ENCODE measurements at places on chromosomes 6 and 20.

GRCh38 chr6:170063431-170063830 is 227.4 kb downstream of the DLL1 start:
- DNase-seq, result no peak

- DNase-seq, result peak; percentile 37
Observed at GRCh38 chr6:152605941-152606340, 31.2 kb downstream of the SYNE1 start.

- DNase-seq, result no peak
Observed at GRCh38 chr6:113779656-113780055, 77.5 kb upstream of the MARCKS start.

DNA sequence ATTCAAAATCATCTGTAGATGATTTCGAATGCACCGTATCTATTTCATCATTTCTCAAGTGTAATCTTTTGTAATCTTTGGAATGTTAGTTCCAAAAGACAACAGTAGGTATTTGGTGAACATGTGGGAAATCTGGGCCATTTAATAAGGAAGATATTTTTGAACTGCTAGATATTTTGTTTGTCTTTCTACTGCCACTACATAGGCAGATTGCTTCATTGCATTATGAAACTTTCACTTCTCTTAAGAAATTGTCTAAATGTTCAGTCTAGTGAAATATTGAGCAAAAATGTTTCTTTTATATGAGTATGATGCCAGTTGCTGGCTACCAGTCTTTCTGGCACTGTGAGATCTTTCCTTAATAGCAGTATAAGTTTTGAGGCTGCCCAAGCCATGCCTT is 527.8 kb upstream of the RNF217 start:
- no peak for DNase-seq

DNA sequence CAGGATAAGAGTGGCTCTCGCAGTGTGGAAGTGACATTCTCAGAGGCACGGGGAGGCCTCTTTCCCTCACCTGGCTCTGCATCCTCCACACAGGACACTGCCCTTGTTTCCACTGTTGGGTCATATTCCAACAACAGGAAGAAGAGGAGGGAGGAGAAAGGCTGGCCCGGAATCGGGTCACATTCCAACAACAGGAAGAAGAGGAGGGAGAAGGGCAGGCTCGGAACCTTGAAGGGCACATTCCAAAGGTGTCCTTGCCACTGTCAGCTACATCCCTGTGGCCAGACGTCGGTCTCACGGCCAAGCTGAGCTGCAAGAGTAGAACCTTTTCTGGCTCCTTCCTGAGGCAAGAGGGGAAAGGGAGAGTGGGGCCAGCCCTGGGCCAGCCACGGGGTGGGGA is 25.4 kb downstream of the CHRNA4 start:
- DNase-seq, result no peak

DNA sequence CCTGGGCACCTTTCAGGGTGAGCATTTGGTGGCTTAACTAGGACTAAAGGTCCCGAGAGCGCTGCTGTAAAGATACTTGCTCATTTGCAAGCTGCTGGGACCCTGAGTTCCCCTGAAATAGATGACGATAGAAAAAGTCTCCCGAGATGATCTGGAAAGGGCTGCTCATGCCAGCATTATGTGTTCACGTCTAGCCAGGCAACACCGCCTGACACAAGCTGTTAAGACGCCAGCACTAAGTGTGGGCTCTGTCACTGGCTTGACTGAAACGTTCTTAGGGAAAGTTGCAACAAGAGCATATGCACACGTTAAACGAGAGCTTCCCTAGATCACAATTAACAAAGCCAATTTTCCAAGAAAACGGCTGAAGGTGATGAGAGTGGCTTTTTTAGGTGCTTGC is 113.7 kb downstream of the SLC23A2 start:
- DNase-seq, result no peak

DNA sequence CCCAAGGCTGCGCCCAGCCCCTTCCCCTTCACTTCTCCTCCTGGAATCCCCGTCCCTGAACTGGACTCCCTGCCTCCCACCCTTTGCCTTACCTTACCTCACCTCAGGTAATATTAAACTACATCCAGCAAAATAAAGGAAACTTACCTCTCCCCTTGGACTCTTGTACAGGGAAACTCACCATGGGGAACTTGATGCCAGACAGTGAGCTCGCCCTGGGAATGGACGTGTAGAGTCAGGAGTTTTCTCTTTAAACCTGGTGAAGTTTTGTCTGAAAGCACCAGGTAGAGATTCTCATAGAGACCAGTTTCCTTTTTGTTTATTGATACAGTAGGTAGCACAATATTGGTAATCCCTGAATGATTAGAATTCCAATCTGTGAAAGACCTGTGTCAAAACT is 544 bp upstream of the HLA-C start:
- DNase-seq, result no peak

DNA sequence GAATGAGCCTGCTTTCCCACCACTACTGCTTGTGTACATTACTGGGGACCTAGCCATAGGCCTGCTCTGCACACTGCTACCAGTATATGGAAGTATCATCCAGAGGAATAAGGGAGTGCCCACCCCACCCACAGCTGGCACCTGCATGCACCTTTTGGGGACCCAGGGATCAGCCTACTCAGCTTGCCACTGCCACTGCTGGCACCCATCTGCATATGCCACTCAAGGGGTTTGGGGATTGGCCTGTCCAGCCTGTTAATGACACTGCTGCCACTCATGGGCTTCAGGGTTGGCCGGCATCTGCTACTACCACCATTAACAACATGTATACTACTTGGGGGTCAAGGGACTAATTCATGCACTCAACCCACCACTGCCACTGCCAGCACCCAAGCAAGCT is 832.1 kb downstream of the PHF3 start:
- DNase-seq, result no peak

- peak; percentile 62 for DNase-seq
Observed at GRCh38 chr20:63337786-63338420, 23.2 kb downstream of the CHRNA4 start.

GRCh38 chr20:17142666-17143065 is 84.2 kb upstream of the PCSK2 start:
- no peak for DNase-seq

GRCh38 chr6:100622907-100623692 is 158.4 kb upstream of the SIM1 start:
- no peak for DNase-seq

DNA sequence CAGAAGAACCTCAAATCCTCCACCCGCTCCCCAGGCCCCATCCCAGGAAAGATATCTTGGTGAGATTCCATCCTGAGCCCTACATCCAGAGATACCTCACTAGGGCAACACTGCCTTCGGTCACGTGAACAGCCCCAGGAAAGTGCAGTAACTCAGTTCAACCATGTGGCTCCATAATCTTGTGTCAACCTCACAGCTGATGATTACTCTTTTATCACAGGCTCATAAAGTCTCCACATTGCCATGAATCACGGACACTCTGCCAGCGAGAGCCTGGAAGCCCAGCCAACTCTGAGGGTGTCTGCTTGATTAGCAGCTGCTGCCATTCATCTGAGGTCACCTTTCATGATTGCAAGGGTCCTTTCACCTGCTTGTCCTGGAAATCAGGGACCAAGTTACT is 175.8 kb upstream of the LRFN2 start:
- no peak for DNase-seq

DNA sequence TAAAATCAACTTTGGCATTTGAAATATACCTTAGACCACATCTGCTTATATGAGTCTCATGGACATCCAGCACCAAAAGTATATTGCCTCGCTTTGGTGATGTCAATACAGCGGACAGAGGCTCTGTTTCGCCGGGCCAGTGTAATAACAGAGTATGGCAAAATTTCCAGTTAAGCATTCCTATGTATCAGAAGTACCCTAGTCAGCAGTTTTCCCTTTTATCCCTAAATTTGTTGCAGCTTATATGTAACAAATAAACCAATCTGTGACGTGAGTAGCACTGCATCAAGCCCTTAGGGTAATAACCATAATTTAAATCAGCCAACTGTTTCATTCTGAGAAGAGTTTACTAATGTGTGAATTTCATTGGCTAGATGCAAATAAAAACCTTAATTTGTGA is 585.5 kb upstream of the ADGRB3 start:
- DNase-seq, result no peak

DNA sequence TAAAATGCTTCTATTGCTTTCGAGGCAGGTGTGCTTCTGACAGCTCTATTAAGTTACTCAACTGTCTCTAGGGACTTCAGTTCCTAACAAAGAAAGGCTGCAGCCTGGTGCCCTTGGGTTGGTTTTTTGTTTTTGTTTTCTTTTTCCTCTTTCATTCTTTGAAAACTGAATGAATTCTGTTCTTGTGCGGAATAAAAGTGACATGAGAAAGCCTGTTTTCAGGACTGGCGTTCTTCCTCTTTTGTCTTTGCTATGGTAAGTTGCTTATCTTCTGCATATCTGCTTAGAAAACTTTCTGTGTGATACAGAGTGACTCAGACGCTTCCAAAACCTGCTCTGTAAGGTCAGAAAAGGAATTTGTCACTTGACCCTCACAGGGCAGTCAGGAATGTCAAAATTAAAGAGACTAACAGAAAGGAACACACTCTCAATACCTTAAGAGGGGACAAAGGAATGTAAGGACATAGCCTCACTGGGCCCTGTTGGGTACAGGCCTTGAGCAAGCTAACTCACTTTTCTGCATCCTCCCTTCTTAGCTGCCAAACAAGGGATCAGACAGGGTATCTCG is 56.2 kb upstream of the NHSL1 start:
- peak; percentile 37 for DNase-seq

- DNase-seq, result no peak
Observed at GRCh38 chr6:108203189-108204112, 37.6 kb downstream of the NR2E1 start.

DNA sequence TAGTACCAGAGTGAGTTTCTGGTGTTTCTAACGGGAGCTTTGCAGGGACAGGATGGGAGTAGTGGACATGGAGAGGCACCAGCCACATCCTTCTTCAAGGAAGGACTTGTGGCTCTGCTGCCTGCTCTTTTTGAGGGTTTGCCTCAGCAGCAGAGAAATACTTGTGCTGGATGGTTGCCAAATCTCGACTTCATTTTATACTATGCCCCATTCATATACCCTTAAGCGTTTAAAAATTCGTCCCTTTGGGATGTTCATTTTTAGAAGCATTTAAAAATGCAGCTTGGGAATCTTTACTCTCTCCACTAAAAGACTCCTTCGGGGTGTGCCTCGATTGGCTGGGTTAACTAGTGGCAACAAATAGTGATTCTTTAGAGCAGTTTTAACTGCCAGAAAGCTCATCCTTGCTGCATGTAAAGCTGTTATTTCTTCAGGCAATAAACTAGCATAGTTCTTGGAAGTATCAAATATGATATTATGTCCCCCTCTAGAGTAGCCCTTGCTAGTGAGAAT is 126.5 kb upstream of the B3GAT2 start:
- peak; percentile 9 for DNase-seq

GRCh38 chr6:91575032-91575431 is 988.2 kb upstream of the MAP3K7 start:
- DNase-seq, result peak; percentile 35

DNA sequence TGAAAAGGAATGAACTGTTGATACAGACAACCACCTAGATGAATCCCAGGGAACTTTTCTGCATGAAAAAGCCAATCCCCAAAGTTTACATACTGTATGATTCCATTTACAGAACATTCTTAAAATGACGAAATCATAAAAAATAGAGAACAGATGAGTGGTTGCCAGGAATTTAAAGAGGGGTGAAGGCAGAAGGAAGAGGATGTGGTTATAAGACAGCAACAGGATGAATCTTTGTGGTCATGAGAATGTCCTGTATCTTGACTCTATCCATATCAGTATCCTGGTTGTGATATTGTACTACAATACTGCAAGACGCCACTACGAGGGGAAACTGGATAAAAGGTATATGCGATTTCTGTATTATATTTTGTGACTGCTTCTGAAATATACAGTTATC is 70.1 kb upstream of the EMILIN3 start:
- no peak for DNase-seq

DNA sequence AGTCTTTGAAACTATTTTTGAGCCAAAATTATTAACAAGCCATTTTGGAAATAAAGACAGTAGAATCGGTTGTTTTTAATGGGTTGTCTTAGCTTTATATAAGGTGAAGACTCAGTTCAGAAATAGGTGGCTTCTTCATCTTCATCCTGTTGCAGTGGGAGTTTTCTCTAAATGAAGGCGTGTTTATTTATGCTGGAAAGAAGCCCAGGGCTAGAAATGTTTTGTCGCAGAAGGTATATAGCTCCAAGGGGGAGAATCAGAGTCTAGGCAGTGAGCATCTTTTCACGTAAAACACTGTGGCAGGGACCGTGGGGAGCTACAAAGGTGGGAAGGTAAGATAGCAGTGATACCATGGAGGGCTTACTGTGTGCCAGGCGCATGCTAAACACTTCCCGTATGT is 34.3 kb downstream of the FARS2 start:
- peak; percentile 23 for DNase-seq

- no peak for DNase-seq
Observed at GRCh38 chr6:819122-819521, 126.2 kb upstream of the EXOC2 start.

- no peak for DNase-seq
Observed at GRCh38 chr6:1322156-1322555, 10.3 kb downstream of the FOXQ1 start.

DNA sequence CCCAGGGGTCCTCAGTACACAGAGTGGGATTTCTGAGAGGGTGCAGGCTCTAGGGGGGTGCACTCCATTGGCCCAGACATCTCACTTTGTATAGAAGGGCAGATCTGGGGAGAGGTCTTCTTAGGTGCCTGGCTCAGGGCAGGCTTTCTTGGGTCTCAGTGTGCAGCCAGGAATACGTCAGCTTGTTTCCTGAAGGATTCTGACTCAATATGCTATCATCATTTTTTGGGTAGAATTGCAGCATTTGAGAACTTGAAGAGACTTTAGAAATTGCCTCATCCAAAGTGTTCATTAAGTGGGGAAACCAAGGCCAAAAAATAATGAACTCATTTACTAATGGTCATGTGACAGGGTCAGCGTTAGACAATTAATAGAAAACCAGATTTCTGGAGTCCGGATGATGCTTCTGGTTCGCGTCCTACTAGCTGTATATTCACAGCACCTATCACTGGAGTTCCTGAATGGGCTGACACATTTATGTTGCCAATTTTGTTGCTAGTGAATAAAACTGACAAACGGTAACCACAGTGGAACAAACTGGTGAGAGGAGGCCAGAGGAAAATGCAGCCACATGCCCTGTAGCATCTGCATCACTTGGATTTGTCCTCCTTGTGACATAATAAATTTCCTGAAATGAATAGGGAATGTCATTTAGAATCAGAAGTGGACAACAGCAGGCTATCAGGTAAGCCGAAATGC is 238.9 kb downstream of the TBC1D7 start:
- no peak for DNase-seq

GRCh38 chr20:32386091-32386490 is 28.0 kb downstream of the ASXL1 start:
- peak; percentile 15 for DNase-seq

- peak; percentile 41 for DNase-seq
Observed at GRCh38 chr6:159682295-159682694, 10.7 kb downstream of the SOD2 start.

- no peak for DNase-seq
Observed at GRCh38 chr20:61862881-61863280, 202.8 kb downstream of the TAF4 start.

- peak; percentile 26 for DNase-seq
Observed at GRCh38 chr20:6074145-6074561, 20.3 kb upstream of the LRRN4 start.
